ENCODE measurements at places on chromosomes 6 and 20.
A peak's percentile ranks its signal among the peaks of the same experiment; 100 is the strongest.

GRCh38 chr20:32333988-32334885, 23.9 kb upstream of the ASXL1 start:
- no peak for DNase-seq

DNA sequence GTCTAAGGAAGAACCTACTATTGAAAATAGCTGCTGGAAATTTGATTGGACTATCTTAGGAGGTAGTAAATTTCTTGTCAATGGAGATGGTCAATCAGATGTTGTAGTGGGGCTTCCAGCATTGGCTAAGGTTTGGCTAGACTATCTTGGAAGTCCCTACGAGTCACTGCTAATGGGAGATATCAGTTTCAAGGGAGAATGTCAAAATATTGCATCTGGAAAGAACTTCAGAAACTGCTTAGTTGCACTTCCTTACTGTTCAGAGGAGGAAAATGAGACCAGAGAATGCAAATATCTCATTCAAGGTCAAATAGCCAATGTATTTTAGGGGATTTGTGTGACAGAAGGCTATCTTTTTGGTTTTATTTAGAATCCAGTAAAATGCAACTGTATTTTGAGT, 53.5 kb upstream of the CCN2 start:
- no peak for DNase-seq

- DNase-seq = peak; percentile 23
Observed at GRCh38 chr20:49909499-49910339, 5.6 kb downstream of the SPATA2 start.

GRCh38 chr20:64180673-64181072, 16.4 kb downstream of the MYT1 start:
- DNase-seq = no peak

DNA sequence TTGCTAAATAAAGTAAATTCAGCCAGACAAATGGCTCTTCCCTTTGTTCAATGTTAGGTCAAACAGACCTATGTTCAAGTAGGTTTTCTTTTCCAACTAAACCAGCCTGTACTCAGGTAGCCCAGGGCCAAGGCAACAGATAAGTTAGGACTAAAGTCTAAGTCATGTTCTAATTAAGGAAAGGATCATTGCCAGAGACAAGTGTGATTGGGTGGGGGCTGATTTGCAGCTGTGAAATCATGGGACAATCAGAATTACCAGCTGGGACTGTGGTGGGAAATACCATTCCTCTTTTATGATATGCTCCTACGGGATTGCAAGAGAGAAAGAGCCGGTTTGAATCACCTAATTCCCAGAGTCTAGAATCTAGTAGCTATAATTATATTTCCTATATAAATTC, 4.2 kb upstream of the FBXO30 start:
- DNase-seq = no peak

GRCh38 chr6:55964136-55964535, 88.7 kb upstream of the BMP5 start:
- DNase-seq = no peak

- DNase-seq = no peak
Observed at GRCh38 chr20:32045999-32046398, 6.0 kb upstream of the HCK start.

DNA sequence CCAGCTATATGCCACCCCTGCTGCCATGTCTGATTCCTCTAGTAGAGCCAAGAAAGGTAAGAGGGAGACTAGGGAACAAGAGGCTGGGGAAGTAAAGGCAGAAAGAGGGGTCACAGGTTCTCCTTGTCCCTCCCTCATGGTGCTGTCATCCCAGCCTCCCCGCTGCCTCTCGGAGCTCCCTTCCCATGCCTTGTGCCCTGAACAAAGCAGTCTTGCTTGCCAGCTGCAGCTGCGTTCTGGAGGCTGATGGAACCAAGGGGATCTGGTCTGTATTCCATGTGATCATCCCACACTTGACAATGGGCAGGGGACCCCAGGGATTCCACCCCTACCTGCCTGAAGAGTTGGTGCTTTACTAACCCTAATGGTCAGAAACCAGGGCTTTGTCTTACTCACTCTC, 61.4 kb downstream of the DAAM2 start:
- DNase-seq = peak; percentile 49

GRCh38 chr6:41442800-41443501, 103.2 kb upstream of the FOXP4 start:
- no peak for DNase-seq

GRCh38 chr6:12490351-12490903, 200.3 kb downstream of the EDN1 start:
- no peak for DNase-seq

GRCh38 chr6:16781348-16782169, 20.3 kb upstream of the ATXN1 start:
- no peak for DNase-seq

DNA sequence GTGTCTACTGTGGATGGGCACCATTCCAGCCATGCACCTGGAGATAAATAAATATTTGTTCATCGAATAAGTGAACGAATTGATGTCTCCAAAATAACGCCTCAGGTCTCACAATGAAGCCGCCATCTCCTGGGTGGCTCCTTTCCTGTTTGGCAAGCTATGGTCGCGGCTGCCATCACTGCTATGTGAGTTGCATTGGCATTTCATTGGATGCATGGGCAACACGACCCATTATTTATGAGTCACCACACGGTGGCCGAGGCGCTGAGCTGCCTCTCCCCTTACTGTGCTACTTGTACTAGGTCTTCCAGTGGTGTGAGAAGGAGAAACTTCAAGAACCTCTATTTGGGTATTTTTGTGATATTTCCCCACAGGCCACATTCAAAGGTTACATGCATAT, 21.3 kb upstream of the PDE10A start:
- no peak for DNase-seq

GRCh38 chr6:11791354-11792107, 12.9 kb upstream of the ADTRP start:
- no peak for DNase-seq

Data from hippocampal formation (tissue), 2 donors.